ENCODE measurements at places on chromosomes 6 and 20.

DNA sequence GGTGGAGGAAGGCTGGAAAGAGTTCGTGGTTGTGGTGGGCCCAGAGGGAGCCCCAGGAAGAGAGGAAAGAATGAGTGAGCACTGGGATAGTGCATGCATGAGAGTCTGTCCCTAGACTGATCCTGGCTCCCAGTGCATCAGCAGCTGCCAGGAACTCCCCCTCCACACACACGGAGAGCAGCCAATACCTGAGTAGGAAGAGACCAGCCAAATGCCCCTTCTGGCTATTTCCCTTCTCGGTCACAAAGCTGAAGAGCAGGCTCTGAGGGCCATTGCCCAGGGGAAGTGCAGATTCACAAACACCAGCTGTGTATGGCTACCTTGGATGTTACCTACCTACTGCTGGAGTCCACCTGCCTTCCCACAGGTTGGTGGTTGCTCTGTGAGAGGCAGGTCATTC, 45.1 kb downstream of the GABRR2 start:
- DNase-seq, result no peak

DNA sequence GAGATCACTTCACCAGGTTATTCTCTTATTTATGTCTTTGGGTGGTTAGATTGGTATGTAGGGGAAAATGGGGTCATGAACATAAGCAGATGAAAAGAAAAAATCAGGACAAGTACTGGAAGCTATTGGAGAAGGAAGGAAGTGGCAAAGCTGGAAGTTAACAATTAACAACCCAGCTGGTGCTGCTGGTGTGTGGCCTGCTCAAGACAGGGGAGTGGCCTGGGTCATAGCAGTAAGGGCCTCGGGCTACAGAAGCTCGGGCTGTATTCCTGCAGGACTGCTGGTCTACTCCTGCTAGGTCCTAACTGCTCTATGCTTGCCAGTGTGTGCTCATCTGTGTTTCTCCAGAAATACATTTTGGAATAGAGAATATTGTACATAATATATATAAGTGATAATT, 19.6 kb downstream of the MYLIP start:
- no peak for DNase-seq

DNA sequence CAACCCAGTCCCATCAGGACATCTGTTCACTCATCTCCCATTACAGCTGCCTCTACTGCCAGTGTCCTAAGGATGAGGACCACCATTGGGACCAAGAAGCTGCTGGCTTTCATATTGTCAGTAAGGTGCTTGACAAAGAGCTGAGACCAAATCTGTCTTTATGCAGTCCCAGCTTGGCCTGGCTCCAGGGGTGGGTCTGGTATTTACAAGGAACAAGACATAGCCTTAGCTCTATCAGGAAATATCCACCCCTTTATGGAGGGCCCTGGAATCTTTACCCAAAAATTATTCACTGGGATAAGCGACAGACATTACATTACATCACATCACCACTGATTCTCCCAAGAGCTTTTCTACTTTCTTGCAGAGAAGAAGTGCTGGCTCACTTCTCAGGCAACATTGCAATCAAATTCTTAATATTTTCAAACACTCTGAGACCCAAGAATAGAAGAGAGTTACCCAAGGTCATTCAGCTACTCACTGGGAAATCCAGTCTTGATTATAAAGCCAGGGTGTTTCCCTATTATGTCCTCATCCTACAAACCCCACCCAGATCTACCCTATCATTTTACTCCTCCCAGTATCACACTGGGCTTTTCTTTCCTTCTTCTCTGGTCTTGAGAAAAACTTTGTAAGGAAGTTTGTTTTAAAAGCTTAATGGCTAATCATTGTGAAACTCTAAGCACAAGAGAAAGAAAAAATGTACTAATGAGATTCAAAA, 11.5 kb upstream of the PI3 start:
- no peak for DNase-seq

GRCh38 chr6:13012977-13013680, 296.6 kb downstream of the PHACTR1 start:
- DNase-seq, result no peak

GRCh38 chr6:108689272-108690161, 128.8 kb downstream of the FOXO3 start:
- DNase-seq, result no peak

GRCh38 chr20:34163307-34163706, 51.3 kb upstream of the EIF2S2 start:
- DNase-seq, result no peak

- DNase-seq, result no peak
These were observed 731.9 kb upstream of the FLRT3 start for GRCh38 chr20:15069355-15069754.

DNA sequence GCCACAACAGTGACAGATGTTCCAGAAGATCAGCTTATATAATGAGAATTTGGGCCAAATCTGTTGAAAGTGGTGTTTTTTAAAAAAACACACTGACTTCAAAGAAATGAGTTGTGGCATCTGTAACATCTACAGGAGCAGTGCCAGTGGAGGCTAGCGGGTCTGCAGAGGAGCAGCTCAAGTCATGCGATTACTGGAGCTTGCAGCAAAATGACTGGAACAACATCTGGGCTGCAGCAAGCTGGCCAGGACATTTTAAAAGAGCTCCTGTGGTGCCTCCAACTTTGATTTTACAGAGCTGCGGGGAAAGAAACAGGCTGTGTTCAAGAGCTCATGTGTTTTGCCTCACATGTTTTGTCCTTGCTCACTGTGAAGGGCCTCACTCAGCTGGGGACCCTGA, 57.2 kb downstream of the TBX18 start:
- DNase-seq, result no peak

DNA sequence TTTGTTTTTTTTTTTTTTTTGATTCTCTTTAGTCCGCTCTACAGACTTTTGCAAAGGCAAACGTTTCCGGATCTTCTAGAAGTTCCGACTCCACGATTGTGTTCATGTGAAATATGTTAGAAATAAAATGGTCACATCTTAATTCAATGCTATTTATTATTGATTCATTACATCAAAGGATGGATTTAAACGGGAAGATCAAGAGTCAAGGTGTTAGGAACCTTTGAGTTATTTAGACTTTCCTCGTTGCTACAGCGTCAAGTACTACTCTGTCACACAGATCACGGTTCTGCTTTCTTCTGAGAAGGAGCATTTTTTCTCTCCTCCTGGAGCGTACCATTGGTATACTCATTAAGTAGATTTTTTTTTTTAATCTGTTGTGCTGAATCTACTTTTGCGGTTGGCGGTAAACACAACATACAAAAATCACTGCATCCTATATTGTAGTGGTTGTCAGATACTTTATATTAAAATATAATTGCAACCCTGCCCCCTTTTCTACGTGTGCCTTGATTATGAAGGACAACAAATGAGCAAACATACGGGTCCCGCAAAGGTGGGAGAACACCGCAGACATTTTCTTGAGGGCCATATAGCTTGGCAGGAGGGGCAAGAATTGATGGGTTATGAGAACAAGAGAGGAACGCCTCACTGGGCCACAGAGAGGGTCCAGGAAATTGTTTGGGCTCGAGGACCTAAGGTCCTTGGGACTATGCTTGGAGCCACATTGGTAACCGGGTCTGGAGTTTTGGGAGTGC, 17.5 kb downstream of the HMGN4 start:
- peak; percentile 74 for DNase-seq

- peak; percentile 72 for DNase-seq
These were observed 41.7 kb downstream of the MOCS1 start for GRCh38 chr6:39892490-39893129.

GRCh38 chr6:25987845-25988244, 25.2 kb downstream of the TRIM38 start:
- no peak for DNase-seq

- DNase-seq, result peak; percentile 71
These were observed at the start of gene DNPH1 for GRCh38 chr6:43228951-43229802. TSS of gene DNPH1 (minus strand) at chr6:43229481. CDS start at chr6:43229456, 25 bp downstream.

All from NCI-H510A treated with DMSO at 0.1 percent for 48 hours (cell line).